ENCODE measurements at places on chromosomes 2 and 18.

DNA sequence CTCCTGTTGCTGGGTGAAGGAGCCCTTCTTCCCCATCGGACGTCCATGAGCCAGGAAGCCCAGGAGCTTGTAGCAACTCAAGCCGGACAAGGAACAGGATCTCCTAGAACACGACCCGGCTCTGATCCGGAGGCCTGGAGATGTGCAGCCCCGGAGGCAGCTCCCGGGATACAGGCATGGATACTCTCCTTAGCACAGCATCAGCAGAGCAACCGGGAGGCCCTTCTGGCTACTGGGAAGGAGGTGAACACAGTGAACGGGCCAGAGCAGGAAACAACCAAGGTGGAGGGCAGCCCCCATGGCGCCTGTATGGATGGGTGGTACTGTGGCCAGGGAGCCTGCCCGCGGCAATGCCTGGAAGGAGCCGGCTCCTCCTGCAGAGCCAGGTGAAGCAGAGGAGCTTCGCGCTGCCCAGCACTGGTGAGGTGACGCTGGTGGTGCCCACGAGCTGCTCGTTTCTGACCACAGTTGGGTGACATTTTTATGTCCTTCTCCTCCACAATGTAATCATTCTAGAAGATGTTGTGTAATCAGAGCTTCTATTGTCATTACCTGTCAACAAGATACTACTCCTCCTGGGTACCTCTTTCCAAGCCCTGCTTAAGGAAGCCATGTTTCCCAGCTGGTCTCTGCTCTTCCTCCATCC lies 94.3 kb downstream of the TWIST2 start:
- DNase-seq, result no peak

DNA sequence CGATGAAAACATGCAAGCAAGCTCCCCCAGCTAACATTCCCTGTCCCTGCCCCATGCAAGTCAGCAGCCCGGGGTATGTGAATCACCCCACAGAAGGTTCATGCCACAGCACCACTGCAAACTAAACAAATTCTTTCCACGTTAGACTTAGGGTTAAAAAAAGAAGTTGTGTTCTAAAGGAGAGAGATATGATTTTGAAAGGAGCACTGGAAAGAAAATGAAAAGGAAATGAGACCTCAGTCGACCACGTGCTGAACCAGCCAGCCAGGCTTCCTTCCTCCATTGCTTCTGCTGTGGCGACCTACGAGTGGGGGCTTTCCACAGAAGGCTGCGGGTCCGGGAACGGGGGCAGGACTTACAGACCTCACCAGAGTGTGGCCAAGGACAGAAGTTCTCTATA lies 52.0 kb downstream of the ARL4C start:
- DNase-seq, result no peak

DNA sequence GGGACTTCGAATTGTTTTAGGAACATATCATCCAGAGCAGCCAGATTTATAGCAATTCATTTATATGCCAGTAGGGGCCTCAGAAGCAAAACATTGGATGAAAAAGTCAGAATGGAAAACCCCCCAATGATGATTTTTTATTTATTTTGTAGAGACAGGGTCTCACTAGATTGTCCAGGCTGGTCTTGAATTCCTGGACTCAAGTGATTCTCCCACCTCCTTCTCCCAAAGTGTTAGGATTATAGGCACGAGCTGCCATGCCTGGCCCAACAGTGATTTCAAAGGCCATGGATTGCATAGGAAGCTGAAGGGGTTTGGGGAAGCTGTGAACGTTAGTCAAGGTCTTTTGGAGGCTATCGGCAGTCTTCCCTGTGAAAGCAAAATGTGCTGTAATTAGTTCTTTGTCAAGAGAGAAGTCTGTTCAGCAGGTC lies 21.9 kb upstream of the MCFD2 start:
- DNase-seq, result no peak

DNA sequence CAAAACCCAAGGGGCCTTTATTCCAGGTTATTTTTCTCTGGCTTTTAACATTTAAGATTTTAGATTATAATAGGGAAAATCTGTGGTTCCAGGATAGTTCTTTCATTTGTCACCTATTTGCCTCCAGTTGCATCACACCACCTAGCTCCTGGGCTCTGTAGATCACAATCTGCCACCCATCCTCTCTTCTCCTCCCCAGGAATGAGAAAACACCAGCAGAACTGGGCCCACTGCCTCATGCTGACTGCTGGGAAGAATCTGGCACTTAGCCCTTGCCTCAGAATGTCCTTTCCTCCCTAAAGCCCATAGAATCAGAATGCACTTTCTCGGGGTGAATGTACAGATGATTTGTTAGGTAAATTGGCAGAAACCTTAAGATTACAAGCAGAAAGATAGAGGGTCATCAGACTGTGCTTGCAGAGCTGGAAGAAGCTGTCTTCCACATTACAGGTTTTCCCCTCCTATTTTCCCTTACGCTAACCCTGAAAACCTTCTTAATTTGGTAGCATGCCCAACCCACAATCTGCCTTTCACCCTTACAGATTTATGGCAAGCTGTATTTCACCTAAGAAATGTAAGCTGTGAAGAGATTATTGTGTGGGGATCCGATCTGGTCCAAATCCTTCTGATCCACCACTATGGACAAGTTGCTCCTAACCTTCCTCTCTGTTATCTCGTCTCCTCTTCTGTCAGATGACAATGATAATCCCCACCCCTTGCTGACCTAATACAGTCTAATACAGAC lies 72.6 kb downstream of the LRRC30 start:
- DNase-seq, result no peak

DNA sequence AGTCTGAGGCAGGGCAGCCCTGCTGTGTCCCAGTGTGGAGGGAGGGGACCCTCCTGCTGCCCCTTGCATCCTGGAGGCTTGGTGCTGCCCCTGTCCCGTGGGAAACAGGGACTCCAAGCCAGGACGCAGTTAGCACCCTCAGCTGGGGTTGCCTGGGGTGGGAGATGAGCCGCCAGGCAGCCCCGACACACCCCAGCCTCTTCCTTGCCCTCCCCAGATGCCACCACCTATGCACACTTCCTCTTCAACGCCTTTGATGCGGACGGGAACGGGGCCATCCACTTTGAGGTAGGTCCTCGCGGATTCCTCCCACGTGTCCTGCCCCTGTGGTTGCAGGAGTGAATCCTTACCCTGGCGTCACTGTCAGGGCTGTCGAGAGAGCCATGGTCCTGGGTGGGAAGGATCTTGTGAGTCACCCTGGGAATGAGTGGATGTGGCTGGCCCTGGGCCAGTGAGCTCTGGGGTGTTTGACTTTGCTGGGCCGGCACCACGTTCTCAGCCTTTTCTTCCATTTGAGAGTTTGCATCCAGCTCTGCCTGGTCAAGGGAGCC lies 27.5 kb upstream of the FAHD2A start:
- no peak for DNase-seq

DNA sequence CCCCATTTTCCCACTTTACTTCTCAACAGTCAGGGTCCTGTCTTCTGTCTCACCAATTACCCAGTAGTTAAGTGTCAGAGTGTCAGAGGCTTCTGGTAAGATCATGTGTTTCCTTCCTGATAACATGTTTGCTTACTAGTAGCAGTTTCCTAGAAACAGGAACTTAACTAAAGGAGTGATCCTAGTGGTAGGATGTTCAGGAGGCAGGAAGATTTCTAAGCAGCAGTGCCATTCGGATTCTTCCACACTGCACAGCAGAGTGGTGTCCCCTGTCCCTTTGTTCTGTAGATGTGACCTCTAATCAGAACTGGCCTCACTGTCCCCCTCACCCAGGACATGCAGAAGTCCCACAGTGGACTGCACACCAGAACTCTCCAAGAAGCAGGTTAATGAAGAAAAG lies 221.8 kb upstream of the OSR1 start:
- DNase-seq, result no peak

GRCh38 chr2:4964579-4964978 lies 727.6 kb upstream of the SOX11 start:
- no peak for DNase-seq

DNA sequence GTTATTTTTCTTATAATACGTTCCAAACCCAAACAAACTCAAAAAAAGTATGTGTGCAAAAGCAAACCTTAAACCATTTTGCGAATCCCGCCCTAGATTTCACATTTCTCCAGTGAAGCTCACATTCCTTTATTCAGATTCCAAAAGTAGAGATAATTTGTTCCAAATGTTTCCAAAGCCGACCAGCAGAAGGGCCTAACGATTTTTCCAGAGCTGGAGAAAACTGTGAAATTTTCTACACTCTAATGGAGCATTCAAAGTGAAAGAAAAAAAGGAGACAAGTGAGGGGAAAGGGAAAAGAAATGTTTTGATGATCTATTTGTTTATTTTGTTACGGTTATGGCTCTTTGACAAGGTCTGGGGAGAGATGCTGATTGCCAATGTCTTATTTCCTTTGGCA lies 286.5 kb upstream of the SLC14A2 start:
- DNase-seq, result no peak

GRCh38 chr2:58407487-58407886 lies 166.4 kb upstream of the FANCL start:
- no peak for DNase-seq

DNA sequence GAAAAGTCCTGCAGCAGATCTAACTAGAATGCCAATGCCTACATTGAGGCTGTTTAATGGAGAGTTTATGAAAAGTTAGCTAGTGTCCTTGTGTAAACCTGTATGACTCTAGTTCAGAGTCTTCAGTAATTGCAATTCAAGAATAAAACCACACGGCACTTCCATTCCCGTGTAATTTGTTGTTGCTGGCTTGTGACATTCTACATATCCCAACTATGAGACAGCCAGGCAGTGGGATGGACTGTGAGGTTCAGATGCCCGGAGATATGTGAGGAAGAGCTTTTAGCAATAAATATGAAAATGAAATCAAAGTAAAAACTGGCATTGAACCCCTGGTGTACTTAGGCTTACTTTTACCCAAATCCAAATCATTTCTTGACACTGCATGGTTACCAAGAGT lies 263.4 kb downstream of the NEDD4L start:
- no peak for DNase-seq

DNA sequence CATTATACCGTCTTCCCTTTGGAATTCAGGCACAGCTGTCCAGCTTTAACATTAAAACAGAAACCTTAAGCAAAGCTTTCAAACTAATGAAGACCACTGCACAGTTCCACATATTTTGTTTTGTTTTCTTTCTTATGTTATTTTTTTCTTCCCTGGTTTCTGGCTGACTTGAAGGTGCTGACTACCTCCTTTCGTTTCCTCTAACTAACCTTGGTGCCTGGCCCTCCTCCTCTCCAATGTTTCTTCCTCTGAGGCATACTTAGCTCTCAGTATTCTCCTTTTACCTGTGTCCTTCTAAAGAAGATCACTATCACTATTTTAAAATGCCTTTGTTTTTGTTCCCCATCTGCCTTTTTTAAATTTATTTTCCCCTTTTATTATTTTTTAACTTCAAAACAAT lies 433.3 kb upstream of the SPHKAP start:
- no peak for DNase-seq

DNA sequence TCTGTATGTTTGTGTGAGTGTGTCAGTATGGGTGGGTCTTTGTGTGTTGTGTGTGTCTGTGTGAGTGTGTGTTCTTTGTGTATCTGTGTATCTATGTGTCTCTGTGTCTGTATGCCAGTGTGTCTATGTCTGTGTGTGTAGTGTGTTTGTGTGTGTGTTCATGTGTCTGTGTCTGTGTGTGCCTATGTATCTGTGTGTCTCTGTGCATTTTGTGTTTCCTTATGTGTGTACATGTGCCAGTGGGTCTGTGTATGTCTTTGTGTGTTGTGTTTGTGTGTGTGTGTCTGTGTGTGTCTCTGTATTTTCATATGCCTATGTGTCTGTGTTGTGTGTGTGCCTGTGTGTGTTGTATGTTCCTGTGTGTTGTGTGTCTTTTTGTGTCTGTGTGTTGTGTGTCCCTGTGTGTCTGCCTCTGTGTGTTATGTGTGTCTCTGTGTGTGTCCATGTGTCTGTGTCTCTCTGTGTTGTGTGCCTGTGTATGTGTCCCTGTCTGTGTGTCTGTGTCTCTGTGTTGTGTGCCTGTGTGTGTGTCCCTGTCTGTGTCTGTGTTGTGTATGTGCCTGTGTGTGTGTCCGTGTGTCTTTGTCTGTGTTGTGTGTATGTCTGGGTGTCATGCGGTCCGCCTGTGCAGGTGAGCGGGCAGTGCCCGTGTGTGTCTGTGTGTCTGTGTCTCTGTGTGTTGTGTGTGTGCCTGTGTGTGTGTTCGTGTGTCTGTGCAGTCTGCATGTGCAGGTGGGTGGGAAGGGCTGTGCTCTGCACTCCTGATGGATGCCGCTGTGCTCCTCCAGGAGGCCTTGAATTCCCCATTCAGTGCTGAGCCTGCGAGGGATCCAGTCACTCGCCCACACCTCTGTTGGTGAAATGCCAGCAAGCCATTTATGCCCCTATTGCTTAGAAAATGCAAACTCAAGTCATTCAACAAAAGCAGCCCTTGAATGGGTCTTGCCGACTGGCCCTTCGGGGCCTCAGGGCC lies 37.4 kb downstream of the KLHL29 start:
- DNase-seq, result no peak

- DNase-seq, result peak; percentile 74
Measured at GRCh38 chr2:135875491-135876065, 665 bp downstream of the MCM6 start.

GRCh38 chr2:25290811-25291495 lies 50.8 kb downstream of the DNMT3A start:
- no peak for DNase-seq

DNA sequence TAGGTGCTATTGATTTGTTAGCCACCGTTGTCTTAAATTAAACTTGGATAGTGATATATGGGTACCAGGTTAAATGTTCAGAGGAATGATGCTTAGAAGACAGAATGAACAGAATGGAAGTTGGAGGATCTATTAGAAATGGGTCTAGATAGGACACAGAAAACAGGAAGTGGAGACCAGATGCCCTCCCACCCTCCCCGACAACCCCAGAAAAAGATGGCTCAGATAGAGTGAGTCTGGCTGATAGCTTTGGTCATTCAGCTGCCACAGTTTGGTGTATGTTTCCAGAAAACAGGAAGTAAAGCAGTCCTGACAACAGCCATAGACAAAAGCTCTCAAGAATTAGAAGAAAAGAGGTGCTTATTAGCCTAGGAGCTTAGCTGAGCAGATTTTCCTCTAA lies 71.5 kb upstream of the DSG1 start:
- no peak for DNase-seq

DNA sequence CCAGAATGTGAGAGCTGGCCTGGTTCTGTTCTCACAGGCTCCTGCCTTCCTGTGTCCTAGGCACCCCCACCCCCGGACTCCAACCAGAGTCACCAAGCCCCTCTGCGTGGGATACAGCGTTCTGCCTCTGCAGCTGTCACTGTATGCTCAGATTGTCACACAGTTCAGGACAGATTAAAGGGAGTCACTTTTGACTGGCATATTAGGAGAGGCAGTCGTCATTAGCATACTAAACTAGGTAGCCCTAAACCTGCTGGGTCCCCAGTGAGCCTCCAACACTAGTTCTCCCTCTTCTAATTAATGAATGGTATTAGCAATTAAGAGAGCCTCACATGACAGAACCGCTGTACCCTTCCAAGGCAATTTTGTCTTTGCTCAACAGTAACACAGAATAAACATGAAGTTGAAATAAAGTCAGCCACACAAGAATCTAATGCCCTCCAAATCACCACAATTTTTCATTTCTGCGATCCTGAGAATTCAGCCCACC lies 340.2 kb downstream of the CMPK2 start:
- DNase-seq, result no peak
